ENCODE measurements at places on chromosomes 4 and X.

- DNase-seq, result no peak
Measured at GRCh38 chr4:164892018-164892417, 15.0 kb downstream of the APELA start.

GRCh38 chr4:145299380-145300076 is 119.1 kb upstream of the OTUD4 start:
- DNase-seq, result peak; percentile 21

GRCh38 chr4:40838742-40839141 is 89.0 kb downstream of the NSUN7 start:
- no peak for DNase-seq

- DNase-seq, result no peak
Measured at GRCh38 chr4:77358315-77358928, 201.4 kb downstream of the CCNG2 start.

GRCh38 chr4:78075986-78076385 is 18.9 kb downstream of the FRAS1 start:
- no peak for DNase-seq

DNA sequence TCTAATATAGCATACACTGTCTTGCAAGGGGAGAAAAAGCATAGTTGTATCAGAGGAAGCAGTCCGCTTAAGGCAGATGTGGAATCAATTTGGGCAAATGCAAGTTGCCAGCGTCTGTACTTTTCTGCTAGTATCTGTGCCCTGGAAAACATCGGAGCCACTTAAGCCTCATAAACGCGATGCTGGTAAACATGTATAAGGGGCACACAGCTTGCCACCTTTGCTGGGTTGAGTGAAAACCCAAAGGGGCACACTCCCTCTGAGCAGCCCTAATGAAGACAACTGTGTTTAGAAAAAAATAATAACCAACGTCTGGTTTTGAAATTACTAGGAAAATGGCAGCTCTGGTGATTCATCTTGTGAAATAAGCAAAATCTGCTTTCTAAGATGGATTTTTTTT is 24.3 kb downstream of the SMIM20 start:
- DNase-seq, result no peak

- no peak for DNase-seq
Measured at GRCh38 chr4:165826166-165826565, 46.9 kb upstream of the TLL1 start.

DNA sequence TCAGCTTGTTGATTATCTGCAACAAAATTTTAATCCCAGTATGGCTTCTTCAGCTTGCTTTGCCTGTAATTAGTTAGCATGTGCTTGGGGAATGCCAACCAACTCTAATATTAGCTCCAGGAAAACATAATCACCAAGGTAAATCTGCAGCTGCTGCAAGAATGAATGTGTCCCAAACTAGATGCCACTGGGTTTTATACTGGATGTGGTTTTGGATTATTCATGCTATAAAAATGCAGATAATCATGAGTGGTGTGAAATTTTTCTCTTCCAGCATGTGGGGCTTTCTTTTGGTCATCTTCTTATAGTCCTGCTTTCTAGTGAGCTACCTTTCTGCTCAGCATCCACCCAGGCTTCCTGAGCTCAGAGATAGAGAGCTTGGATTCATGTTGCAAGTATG is 295.9 kb upstream of the CASK start:
- DNase-seq, result no peak

GRCh38 chrX:115311601-115312001 is 22.1 kb downstream of the LUZP4 start:
- no peak for DNase-seq

DNA sequence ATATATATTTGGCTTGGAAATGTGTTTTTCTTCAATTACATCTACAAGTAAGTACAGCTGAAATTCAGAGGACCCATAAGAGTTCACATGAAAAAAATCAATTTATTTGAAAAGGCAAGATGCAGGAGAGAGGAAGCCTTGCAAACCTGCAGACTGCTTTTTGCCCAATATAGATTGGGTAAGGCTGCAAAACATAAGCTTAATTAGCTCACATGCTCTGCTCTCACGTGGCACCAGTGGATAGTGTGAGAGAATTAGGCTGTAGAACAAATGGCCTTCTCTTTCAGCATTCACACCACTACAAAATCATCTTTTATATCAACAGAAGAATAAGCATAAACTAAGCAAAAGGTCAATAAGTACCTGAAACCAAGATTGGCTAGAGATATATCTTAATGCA is 26.1 kb downstream of the NUDT6 start:
- DNase-seq, result no peak

- DNase-seq, result no peak
Measured at GRCh38 chrX:101195442-101196173, 24.0 kb upstream of the DRP2 start.

- DNase-seq, result peak; percentile 57
Measured at GRCh38 chr4:108107729-108108382, 60.9 kb downstream of the LEF1 start.
